Activated naive CD4-positive, alpha-beta T cell treated with anti-CD3 and anti-CD28 coated beads, Interleukin-2, amount 10 ng/mL, durations not matched to agents 7 days and 5 days (primary cell): ENCODE measurements at places on chromosomes 1 and 21.

- DNase-seq: no peak
These were observed 86.3 kb downstream of the ACBD6 start for GRCh38 chr1:180415985-180416633.

DNA sequence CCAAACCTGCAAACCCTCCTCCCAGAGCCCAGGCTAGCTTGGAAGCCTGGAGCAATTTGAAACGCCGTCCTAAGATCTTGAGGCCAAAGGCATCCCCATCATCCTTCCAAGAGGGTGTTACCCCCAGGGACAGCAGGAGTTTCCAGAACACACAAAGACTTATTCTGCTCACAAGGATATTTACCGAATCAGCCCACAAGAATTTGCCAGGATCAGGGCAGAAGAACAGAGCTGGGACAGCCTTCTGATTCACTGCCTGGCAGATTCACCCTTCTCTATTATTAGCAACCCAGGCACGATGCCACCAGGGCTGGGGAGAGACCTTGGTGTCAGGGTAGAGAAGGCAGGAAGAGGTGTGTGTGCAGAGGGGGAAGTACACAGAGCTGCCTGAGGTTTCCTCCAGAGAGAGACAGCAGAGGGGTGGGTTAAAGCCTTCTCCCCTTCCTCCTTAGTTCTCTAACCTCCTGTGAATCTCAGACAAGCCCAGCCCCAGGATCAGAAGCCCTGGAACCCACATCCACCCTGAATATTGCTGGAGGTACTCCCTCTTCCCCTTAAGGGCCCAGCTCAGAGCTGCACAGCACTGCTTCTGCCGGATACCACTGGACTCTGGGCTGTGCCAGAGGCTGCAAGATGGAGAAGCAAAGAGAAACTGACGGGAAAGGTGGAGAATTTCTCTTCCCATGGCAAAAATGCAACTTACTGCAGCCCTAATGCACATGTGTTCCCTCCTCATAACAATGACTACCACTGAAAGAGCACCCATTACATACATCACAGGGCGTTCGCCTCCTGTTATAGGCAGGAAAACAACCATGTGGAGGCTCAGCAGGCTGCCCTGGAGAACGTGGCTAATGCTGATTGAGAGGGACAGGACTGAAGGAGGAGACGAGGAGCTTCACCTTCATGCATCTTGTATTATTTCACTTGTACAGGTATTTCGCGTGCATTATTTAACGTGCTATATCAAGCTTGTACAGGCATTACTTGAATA lies 61.8 kb downstream of the ITPKB start:
- peak; percentile 78 for DNase-seq

- no peak for DNase-seq
These were observed 416.2 kb upstream of the ADGRL4 start for GRCh38 chr1:79422726-79423125.

DNA sequence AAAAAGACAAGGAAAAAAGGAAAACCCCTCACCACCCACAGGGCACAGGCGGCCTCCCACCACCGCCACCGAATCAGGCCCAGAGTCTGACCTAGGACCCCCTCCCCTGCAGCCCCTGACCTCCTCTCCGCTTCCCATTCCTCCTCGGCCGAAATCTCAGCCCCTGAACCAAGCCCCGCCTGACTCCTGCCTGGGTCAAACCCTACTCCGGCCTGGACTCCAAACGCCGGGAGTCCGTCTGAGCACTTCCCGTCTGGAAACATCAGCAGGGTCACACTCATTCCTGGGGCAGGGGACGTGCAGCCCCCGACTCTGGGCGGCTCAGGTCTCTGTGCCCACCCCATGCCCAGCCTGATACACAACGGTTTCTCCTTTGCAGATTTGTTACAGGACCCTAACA lies 26.4 kb upstream of the SUMO3 start:
- DNase-seq: no peak

DNA sequence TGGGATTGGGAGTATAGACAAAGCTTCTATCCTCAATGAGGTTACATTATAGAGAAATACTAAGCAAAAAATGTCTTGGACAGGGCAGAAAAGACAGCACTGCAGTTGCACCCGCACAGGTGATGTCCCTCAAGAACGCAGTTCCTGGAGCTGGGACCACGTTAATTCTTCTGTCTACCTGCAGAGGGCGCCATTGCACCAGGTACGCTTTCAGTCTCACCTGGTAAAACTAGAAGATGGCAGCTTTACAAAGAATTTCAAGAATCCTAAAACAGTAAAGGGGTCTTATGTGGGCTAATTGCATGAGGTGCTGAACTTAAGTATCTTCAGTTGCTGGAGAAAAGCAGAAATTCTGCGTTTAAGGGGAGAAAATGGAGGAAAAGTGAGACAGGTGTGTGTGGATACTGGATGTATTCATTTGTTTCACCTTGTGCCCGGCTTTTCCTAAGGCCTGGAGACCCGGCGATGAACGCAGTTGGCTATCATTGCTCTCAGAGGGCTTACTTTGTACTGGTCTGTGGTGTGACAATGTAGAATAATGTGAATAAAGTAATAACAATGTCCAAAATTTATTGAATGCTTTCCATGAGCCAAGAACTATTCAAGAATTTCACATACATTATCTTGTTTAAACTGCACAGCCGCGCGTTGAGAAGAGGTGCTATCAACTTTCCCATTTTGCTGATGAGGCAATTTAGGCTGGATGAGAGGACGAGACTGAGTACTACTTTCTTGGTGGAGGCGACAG lies 276.3 kb upstream of the GREM2 start:
- DNase-seq: peak; percentile 39

GRCh38 chr1:94871031-94871430 lies 50.9 kb downstream of the SLC44A3 start:
- DNase-seq: no peak

- DNase-seq: no peak
These were observed 7.6 kb downstream of the ARHGEF10L start for GRCh38 chr1:17546946-17547670.

GRCh38 chr1:64487061-64487460 lies 17.1 kb downstream of the CACHD1 start:
- DNase-seq: no peak

DNA sequence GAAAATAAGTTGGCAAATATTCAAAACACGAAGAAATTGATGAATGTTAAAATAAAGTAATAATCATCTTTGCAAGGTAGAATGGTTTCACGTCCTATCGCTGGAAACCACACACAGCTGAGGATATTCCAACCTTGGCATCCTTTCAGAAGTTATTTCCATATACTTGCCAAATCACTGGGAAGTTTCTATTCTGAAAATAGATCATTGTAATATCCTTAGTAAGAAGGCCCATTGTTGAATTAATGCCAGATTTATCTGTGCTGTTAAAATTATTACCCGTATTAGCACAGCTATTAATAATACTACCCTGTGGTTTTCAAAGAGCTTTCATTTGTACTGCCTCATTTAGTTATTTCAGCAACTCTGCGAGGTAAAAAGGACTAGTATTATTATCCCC lies 81.1 kb downstream of the OLFM3 start:
- DNase-seq: no peak

- no peak for DNase-seq
These were observed 258.7 kb upstream of the AJAP1 start for GRCh38 chr1:4395676-4396075.

DNA sequence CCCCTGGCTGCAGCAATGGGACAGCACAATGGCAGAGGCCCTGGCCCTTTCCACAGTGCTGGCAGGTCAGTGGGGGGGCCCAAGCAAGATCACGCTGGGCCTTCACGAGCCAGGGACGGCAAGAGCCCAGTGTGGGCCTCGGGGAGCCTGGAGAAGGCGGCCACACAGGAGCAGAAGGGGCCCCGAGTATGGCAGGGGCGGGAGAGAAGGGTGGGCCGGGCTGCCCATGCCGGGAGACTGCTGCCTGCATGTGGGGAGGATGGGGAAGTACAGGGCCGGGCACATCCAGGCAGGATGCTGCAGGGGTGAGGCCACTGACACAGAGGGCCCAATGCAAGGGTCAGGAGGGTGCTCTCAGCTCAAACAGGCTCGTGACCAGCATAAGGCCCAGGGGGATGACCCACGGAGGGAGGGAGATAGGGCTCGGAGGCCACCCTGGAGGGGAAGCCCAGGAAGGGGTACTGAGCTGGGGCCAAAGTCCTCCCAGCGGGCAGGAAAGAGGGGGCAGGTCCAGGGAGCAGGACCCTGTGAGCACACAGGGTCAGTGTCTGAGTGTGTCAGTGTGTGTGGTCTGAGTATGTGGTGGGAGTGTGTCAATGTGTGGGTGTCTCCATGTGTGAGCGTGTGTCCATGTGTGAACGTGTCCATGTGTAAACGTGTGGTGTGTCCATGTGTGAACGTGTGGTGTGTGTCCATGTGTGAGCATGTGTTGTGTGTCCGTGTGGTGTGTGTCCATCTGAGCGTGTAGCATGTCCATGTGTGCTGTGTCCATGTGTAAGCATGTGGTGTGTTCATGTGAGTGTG lies 13.1 kb downstream of the SLC19A1 start:
- no peak for DNase-seq

DNA sequence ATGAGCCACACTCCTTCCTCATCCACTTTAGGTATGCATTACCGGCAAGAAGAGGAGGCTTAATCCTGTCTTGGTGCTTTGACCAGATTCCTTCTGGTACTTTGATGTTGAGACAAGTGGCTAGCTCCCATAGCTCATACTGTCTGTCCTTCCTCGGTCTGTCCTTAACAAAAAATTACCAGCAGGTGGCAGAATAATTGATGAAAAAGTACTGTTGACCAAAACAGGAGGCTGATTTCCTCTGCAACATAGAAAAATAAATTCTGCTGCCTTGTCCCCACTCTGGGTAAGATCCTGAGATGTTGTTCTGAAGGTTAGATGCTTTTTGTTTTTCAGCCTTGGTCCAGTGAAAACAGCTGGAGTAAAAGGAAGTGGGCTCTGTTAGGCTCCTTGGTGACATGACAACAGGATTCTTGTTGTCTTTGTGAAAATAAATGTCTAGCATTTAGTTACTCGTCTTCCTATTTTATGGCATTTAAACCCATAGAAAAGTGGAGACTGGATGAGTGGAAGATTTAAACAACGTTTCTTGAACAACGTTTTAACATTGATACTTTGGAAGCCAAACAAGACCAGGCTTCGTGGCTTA lies 11.2 kb upstream of the HJV start:
- DNase-seq: no peak
